H7 (cell line): ENCODE measurements at places on chromosomes 12 and 14. TPM values are rescaled to one million over a fixed set of nuclear protein-coding genes. Genes with fewer than 3 reads are reported as not detected.

The INSM2 gene
- total RNA-seq, result not detected in 2 replicates

The CD69 gene
- not detected in 2 replicates for total RNA-seq

The CDH24 gene
- total RNA-seq, result 9.7 and 12.3 TPM in 2 replicates

The KIF5A gene
- 1.0 and 1.3 TPM in 2 replicates for total RNA-seq

The SMIM41 gene
- not detected in 2 replicates for total RNA-seq

The NAP1L1 gene
- total RNA-seq, result 219 and 326 TPM in 2 replicates

The PTCSC3 gene
- not detected in 2 replicates for total RNA-seq
